Activated CD4-positive, alpha-beta T cell treated with anti-CD3 and anti-CD28 coated beads for 24 hours (primary cell): ENCODE measurements at places on chromosomes 7 and 10.

- DNase-seq: no peak
Observed at GRCh38 chr7:149196151-149196704, 882 bp downstream of the ZNF282 start.

DNA sequence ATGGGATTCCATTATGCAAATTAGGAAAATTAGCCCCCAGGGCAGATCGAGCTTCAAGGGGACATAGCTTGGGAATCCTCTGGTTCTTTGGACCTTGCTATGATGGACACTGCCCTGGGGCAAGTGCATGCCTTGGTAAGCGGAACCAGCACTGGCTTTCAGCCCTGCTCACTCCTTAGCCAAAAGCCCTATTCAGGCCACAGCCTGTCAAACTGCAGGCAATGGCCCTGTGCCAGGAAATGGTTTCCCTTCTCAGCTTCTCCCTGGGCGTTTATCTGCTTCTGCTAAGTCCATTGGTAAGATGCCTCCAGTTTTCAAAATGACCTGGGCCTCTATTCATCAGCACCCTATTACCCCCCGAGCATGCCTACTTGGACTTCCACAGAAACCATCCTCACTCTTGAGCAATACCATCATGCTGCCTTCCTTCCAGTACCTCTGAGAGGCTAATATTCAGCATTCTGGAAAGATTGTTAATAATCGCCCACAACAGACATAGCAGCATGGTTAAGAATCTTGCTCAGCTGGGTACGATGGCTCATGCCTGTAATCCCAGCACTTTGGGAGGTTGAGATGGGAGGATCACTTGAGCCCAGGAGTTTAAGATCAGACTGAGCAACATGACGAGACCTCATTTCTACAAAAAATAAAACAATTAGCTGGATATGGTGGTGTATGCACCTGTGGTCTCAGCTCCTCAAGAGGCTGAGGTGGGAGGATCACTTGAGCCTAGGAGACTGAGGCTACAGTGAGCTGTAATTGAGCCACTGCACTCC lies 918.6 kb upstream of the AUTS2 start:
- no peak for DNase-seq

DNA sequence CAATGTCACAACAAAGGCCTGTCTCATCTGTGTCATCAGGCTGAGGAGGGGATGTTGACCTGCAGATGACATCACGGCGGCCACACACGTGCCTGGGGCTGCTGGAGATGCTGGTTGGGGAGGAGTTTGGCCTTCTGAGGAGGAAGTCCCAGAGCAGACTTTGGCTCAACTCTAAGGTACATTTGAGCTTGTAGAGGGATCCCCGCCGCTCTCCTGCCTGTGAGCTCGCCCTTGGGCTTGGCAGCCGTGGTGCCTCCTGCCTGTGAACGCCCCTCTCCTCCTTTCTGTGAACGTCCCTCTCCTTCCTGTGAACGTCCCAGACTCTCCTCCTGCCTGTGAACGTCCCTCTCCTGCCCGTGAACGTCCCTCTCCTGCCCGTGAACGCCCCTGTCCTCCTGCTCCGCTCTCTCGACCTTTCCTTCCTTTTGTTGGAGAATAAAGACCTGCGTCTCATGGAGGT lies 176.4 kb downstream of the DNAJB6 start:
- no peak for DNase-seq

DNA sequence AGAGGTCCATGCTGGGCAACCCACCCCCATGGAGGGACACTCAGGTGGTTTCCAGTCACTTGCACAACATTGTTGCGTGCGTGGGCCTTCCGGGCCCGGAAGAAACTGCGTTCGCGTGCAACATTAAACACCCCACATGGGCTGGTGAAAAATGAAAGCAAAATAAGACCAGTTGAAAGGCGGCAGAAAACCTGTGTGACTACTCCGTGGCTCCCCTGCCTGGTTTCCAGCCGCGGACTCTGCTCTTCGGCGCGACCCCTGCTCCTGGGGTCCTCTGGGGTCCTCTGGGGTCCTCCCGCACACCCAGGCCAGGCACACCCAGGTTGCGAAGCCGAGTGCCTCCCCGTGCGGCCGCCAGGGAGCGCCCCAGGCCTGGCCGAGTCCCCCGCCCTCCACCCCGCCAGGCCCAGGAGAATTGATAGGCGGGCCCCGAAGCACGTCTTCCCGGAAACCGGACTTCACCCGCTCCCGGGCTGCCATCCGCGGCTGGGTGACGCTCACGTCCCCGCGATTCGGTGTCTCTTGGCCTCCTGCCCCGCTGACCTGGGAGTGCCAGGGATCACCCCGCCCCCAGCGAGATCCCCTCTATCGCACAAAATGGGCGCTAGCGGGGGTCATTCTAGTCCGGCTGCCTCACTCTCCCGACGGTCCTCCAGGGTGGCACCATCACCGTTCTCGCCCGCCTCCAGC lies 1.9 kb upstream of the SH2D4B start:
- peak; percentile 62 for DNase-seq

- DNase-seq: no peak
Observed at GRCh38 chr10:45256246-45256645, 59.2 kb downstream of the OR13A1 start.

DNA sequence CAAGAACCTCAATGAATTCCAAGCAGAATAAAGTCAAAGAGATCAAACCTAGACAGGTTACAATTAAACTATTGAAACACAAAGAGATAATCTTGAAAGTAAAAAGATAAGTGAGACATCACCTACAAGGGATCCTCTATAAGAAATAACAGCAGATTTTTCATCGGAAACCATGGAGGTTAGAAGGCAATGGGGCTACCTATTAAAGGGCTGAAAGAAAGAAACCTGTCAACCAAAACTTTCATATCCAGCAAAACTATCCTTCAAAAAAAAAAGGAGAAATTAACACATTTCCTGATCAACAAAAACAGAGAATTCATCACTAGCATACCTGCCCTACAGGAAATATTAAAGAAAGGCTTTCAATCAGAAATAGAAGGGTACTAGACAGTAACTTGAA lies 244.9 kb downstream of the ARHGAP12 start:
- DNase-seq: no peak

DNA sequence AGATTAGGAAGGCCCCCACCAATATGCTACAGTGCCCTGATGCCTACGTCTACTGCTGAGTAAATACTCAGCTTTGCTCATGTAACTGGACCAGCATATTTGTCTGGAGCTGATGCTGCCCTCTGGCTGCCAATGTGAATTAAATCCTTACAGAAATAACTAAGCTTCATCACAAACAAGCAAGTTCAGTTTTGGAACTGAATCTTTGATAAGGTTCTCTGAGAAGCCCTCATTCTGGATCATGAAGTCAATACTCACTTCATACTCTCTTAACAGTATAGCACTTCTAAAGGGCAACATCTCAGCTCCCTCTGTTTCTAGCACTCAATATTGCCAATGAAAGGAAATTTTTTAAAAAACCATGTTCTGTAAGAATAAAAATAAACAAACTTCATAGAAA lies 246.7 kb downstream of the ETV1 start:
- DNase-seq: no peak

DNA sequence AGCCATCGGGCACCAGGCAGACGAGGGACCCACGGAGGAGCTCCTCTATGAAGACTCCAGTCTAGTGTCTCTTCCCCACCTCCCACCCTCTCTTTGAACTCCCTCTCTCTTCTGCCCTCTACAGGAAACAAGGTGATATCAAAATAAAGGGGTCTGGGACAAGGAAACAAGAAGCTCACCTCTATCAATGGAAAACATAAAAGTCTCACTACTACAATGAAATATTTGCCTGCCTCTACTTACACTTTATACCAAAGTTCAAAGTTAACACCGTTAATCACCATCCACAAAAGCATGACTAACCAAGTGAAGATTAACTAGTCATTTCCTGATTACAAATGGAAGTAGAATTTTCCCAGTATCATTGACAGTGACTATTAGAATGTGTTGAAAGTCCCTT lies 82.2 kb downstream of the PARD3 start:
- no peak for DNase-seq

GRCh38 chr7:140639366-140640053 lies 1.1 kb downstream of the DENND2A start:
- DNase-seq: no peak

DNA sequence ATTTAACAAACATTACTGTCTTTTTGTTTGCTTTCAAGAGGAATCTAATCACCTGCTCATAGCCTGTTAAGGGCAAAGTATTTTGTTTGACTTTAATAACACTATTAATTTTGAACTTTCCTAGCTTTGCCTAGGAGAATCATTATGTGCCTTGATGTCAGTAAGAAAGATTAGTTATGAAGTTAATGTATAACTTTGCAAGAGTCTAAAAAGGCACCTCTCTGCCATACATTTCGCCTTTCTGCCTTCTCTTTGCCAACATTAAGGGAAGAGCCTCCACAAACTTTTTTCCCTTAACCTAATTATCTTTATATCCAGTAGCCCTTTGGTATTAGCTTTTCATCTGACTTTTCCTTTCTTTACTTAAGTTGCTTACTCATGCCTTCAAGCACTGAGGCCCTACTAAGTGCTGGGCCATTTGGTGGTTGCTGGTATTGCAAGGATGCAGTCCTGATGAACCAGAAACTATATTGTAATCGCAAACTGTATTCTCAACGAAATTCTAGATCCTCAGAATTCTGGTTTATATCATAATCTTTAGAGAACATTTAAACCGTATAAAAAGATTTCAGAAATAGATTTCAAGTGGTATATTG lies 108.5 kb downstream of the SND1 start:
- DNase-seq: no peak

- no peak for DNase-seq
Observed at GRCh38 chr7:428387-428786, 91.3 kb downstream of the PDGFA start.

DNA sequence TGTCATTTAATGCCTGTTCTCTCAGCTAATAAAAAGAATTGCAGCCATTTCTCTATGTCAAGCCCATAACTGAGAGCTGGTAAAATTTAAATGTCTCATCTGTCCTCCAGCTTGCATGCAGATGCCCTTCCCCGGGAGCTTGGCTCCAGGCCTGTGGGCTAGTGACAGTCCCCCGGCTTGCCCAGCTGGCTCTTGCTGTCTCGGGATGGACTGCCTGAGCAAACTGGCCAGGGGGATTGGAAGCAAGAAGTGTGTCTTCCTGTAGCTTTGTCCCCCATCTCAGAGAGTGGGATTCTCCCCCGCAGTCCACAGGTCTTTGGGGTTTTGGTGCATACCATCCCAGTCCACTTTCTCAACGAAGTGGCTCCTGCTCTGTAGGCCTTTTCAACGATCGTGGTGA lies 53.9 kb upstream of the HMX3 start:
- no peak for DNase-seq

DNA sequence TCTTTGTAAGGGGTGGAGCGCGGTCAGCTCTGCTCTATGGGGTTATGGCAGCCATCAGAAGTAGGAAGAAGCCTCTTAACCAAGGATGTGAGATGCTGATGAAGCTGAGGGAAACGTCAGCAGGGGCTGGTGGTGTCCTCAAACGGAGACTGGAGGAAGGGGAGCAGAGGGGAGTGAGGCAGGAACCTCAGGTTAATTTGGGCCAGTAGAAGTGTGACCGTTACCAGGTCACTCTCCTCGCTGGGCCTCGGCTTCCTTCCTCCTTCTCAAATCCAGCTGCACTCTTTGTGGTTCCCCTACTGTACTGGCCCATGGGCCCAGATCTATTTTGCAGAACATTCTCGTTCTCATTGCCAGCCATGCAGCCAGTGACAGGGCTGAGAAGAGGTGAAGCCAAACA lies 169.5 kb downstream of the TMEM178B start:
- DNase-seq: no peak

- DNase-seq: no peak
Observed at GRCh38 chr7:154541606-154542005, 461.3 kb downstream of the PAXIP1 start.

GRCh38 chr7:155493744-155494538 lies 36.0 kb downstream of the EN2 start:
- no peak for DNase-seq

DNA sequence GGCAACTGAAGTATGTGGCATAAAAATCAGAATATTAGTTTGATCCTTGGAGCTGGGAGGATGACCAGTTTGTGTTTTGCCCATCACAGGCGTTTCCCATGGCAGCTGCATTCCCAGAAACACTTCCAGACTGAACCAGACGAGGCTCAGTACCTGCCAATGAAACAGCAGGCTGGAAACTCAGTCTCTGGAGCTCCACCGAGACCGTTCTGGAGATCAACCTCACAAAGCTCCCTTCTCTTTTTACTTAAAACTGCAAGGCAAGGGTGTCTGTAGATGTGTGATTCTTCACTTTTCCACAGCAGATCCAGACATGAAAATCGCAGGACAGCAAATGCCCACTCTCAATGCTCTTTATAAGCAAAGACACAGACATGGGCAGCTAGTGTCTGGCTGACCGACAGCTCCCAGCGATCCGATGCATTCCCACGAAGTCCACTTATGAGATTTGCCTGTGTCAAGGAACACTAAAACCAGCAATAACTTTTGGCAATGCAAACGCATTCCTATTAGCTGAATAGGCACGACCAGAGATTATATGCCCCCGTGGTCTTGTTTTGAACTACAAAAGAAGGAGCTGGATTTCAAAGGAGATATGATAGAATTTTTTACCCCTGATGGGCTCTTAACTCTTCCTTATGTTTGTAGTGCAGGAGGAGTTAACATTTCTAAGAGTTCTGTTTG lies 72.6 kb downstream of the ADAM12 start:
- DNase-seq: no peak

- no peak for DNase-seq
Observed at GRCh38 chr7:100400656-100401055, 27.4 kb downstream of the PILRA start.

GRCh38 chr7:50696810-50697582 lies 85.7 kb downstream of the GRB10 start:
- no peak for DNase-seq

- DNase-seq: no peak
Observed at GRCh38 chr7:141737118-141737835, 881 bp upstream of the SSBP1 start.

DNA sequence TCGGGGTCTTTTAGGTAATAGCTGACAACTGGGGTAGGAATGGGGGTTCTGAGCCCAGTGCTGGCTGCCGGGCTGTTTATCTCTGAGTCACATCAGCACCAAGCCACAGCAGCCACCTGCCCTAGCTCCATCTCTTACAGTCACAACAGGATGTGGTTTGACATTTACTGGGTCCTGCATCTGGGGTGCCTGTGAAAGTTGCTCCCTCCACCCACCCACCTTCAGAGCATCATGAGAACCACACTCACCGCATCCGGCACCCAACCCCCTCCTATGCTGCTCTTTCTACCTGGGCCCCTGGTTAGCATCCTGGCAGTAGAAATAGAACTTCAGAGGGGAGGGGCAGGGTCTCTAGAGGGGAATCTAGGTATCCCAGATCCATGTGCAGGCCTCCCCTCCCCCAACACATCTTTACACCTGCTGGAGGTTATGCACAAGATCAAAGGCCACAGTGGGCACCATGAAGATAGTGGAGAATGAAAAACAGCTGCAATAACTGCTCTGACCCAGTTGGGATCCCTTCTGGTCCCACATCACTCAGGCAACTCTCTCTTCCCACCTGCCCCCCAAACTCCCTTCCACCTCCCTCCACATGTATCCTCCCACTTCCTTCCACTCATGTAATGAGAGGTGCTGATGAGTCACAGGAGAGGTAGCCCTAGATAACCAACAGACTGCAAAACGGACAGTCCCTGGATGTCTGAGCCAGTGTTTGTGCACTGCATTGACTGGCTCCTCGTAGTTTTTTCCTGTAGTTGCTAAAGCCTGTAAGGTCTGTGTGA lies 38.2 kb downstream of the PRSS2 start:
- DNase-seq: peak; percentile 86
